ENCODE measurements at places on chromosomes 5 and 9.

DNA sequence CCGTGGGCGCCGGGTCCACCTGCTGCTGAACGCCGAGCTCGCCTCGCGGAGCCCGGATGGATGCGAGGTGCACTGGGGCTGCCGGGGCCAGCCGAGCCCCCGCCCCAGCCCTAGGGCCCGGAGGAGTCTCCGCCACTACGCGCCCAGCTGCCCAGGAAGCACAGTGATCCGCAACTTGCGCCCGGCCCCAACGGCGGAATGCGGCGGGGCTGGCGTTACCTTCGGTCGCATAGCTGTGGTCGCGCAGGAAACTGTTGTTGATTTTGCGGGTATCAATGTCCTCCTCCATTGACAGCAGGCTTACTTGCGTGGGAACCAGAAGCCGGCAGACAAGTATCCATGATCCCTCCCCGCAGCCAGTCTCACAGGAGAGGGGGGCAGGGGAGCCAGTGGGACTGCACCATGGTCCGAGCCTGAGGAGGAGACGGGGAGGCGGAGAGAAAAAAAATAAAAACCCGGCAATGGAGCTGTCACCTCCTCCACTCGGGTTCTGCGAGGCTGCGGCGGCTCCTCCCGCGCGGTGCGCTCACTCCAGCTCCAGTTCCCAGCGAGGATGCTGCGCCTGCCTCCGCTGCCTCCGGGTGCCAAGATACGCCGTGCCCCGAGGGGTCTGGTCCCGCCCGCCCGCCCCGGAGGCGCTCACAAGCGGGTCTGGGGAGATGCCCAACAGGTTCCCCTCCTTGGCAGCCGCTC, 628 bp downstream of the PPP2R2B start:
- DNase-seq, result no peak

DNA sequence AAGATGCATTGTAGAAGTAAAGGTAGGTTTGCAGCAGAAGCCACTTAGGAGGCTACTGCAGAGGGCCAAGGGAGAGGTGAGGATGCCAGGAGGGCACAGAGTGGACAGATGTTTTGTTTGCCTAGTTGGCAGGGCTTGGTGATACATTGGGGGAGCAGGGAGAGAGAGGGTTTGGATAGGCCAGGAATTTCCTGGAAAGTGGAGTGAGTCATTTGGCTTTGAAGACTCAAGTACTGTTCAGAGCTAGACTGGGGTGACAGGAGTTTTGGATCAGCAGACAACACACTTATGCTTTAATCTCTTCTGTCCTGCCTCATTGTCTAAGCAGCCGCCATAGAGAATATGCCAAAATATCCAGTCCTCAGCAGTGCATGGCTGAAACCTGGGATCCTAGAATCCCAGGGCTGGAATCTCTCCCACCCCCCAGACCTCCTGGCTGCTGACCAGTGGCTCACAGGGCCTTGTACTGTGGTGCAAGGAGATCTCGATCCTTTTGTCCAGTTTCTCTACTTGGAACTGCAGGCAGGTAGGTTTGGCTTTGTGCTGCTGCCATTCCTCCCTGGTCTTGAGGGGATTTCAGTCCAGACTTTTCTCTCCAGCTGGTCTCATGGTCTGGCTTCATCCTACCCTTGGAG, 11.0 kb downstream of the TMEM268 start:
- DNase-seq, result no peak

- no peak for DNase-seq
Measured at GRCh38 chr5:84069608-84070179, 315.0 kb downstream of the EDIL3 start.

GRCh38 chr5:14871214-14872069, at the start of gene ANKH:
ANKH (minus strand) TSS chr5:14871778; CDS start chr5:14871447, 331 bp downstream.
- peak; percentile 74 for DNase-seq

- DNase-seq, result no peak
Measured at GRCh38 chr5:43208658-43209057, 16.6 kb downstream of the NIM1K start.

DNA sequence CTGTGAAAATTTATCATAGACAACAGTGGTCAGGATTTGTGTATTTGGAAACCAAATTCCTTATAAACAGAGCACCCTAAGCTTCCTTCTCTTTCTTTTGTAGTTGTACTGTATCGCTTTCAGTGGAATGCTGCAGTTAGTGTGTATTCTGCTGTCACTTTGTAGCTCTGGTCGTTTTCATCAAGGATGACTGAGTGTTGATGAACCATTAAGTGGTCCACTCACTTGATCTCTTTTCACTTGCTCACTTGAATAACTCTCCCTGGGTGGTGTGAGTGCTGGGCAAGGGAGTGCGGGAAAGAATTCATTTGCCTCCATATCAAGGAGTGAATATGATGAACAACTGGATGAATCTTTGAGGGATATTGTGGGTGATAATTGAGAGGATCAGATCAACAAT, 1225.7 kb upstream of the WWC1 start:
- no peak for DNase-seq

DNA sequence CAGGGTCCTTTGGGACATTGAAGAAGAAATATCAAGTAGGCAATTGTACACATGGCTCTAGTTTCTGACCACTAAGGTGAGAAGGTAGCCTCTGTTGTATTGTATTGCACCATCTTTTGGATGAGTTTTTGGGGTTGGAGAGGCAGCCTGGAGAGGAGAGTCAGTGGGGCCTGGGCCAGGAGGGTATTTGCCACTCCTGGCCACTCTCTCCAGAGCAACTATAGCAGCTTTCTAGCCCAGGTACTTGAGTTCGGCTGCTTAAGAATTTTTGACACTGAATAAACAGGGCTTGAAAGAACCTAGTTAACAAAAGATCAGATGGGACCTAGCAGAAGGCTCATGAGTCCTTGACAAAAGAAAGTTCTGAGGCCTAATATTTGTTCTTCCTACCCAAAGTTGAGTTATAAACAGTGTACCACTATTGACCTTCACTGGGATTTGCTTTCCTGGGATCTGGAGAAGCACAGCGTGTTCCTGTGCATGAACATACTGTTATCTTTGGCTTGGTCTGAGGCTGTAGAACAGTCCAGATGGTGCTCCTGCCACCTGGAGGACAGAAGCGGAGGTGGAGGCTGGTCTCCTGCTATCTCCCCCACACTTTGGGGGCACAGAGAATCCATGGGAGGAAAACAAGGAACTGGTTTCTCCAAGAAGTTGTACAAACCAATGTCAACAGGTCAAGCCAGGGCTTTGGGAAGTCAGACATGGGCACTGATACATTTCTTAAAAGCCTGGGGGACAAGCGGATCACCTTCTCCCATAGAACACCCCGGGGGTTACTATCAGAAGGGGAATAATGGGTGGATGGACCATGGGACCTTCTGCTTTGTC, 110.4 kb upstream of the LIFR start:
- DNase-seq, result no peak

GRCh38 chr5:32713770-32714381, 2.8 kb downstream of the NPR3 start:
- no peak for DNase-seq

DNA sequence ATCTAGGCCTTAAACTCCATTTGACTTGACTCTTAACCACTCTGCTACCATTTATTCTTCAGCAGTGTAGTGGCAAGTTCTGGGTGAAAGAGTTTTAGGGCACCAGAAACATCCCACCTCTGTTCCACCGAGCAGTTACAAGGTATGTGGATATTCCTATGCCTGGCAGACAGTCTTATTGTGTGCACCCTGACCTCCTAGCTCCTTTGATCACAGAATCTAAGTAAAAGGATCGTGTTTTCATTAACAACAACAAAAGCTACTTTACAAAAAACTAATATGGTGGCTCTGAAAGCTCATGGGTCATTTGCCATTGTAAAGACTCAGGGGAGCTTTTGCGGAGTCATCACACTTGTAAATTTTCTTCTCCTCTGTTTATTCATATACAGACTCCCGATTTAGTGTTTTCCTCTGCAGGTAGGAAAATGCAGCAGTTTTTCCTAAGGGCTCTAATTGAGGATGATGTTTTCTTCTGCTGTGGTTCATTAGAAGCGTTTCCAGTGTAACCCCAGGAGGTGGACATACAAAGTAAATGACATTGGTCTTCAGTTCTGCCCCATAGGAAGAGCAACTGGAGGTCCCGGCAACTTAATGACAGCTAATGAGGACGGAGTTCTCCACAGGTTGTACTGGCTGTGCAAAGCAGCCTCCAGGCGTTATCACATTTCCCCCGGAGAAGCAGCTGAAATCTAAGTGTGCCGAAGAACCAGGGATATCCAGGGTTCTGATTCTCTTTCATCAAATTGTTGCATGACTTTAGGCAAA, 78.2 kb downstream of the ATP10B start:
- DNase-seq, result no peak

DNA sequence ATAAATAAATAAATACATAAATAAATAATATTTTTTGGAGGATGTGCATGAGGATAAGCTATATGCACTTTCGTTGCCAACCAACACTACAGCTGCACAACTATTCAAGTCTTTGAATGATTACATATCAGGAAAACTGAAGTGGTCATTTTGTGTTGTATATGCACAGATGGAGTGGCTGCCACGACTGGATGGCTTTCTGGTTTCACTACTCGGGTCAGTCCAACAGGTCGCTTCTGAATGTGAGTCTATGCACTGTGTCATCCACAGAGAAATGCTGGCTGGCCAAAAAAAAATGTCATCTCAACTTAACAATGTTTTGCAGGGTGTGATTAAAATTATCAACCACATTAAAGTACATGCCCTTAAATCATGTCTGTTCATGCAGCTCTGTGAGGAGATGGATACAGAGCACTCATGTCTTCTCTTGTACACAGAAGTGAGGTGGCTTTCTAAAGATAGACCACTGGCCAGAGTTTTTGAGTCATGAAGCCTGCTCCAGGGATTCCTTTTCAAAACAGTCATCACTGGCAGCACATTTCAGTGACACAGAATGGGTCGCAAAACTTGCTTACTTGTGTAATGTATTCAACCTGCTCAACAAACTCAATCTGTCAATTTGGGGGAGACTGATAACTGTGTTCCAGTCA, 589.8 kb upstream of the CYLC2 start:
- no peak for DNase-seq

GRCh38 chr5:58938563-58939424, 355.9 kb downstream of the RAB3C start:
- DNase-seq, result no peak

GRCh38 chr5:53109056-53109442, 508 bp downstream of the MOCS2 start:
- no peak for DNase-seq

DNA sequence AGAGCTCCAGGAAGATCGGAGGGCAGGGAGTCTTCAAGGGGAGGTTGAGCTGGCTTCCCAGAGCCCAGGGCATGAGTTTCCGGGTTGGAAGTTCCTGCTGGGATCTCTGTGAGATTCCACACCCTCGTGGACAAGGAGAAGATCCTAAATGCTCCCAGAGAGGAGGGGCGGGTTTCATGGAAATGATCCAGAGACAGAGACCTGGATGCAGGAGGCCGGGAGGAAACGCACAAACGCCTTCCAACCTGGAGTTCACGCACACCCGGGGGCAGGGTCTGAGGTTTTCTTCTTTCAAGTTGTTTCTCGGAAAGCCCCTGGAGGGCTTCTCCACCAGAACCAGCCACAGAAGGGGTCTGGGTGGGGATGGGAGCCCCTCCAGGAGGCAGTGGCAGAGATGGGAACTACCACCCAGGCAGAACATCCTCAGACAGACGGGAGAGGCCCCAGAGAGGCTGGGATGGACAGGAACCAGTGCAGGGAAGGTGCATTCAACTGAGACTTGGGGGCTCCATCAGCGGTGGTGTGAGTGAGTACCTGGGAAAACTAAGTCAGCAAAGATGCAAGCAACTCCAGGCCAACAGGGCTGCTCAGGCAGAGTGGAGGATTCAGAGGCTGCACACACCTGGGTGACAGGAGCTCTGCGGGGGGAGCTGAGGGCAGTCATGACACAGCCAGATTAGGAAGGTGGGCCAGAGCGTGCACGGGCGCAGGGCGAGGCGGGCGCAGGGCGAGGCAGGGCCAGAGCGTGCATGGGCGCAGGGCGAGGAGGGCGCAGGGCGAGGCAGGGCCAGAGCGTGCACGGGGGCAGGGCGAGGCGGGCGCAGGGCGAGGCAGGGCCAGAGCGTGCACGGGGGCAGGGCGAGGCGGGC, 52.1 kb upstream of the EXOC3 start:
- no peak for DNase-seq

- no peak for DNase-seq
Measured at GRCh38 chr5:74894351-74894750, 28.2 kb upstream of the FAM169A start.

DNA sequence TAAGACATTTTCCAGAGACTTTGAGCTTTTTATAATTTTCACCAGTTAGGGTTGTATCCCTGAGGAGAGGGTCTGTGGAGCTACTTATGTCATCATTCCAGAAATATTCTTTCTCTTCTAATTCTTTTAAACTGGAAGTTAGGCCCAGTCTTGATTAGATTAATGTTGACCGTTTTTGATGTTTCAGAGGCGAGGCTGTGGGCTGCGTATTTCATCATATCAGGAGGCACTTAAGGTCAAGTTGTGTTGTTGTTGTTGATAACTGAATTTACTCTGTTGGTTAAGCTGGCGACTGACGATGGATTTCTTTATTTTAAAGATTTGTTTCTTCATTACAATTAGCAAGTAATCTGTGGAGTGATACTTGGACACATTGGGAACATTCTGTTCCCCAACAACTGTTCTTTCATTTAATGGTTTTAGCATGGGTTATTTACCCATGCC, 20.1 kb downstream of the IPO11 start:
- DNase-seq, result no peak

DNA sequence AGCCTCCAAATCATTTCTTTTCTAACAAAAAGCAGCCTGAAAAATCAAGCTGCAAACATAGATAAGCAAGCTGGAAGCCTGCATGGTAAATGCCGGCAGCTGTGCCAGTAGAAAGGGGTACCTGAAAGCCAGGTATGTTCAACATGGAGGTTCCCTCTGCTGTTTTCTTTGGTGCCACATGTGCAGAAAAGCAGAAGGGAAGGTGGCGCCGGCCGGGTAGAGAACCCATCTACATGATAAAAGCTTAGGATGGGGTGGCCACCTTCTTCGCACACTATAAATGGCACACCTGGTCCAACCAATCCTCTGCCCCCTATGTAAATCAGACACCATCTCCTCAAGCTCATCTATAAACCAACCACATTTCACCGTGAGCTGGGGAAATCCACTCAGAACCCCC, 268.9 kb upstream of the IRX2 start:
- no peak for DNase-seq

- DNase-seq, result no peak
Measured at GRCh38 chr9:121393318-121393717, 23.3 kb upstream of the STOM start.

GRCh38 chr5:68049053-68049713, 166.4 kb upstream of the PIK3R1 start:
- no peak for DNase-seq

- no peak for DNase-seq
Measured at GRCh38 chr5:5539590-5539989, 117.1 kb downstream of the ICE1 start.

GRCh38 chr5:21142791-21143190, 1154.8 kb upstream of the CDH18 start:
- no peak for DNase-seq

GRCh38 chr9:93884808-93885207, 70.3 kb downstream of the BARX1 start:
- no peak for DNase-seq

GRCh38 chr5:128009403-128009802, 74.2 kb upstream of the SLC12A2 start:
- no peak for DNase-seq

- no peak for DNase-seq
Measured at GRCh38 chr5:66247176-66247960, 103.3 kb downstream of the SREK1 start.

Measured in T-cell (primary cell).